ENCODE measurements at places on chromosomes 2 and 18.

- DNase-seq, result no peak
These were observed 533.7 kb upstream of the TNP1 start for GRCh38 chr2:217393585-217394032.

DNA sequence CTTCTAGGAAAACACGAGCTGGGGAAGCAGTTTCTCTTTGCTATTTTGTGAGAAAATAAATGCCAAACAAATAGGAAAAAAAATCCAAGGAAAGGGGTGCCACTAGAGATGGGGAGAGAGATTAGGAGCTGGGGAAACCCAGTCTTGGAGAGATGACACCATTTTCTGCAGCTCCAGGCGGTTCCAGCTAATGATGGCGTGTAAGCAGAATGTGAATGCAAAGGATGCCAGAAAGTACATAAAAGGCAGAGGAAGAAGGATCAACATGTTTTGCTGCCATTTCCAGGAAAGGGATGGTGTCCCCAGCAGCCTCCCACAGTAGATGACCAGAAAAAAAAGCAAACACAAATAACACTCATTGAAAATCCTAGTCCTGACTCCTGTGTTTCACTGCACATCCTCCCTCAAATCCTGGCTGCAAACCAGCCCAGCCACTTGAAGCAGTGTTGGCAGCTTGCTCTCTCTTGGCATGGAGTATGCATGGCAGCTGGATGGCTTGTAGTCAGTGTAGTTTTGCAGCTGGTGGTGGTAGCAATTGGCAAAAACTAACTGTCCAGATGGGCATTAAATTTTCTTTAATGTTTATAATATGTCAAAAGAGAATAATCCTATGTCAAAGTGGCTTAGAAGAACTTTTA, 93.6 kb downstream of the FTCDNL1 start:
- no peak for DNase-seq

DNA sequence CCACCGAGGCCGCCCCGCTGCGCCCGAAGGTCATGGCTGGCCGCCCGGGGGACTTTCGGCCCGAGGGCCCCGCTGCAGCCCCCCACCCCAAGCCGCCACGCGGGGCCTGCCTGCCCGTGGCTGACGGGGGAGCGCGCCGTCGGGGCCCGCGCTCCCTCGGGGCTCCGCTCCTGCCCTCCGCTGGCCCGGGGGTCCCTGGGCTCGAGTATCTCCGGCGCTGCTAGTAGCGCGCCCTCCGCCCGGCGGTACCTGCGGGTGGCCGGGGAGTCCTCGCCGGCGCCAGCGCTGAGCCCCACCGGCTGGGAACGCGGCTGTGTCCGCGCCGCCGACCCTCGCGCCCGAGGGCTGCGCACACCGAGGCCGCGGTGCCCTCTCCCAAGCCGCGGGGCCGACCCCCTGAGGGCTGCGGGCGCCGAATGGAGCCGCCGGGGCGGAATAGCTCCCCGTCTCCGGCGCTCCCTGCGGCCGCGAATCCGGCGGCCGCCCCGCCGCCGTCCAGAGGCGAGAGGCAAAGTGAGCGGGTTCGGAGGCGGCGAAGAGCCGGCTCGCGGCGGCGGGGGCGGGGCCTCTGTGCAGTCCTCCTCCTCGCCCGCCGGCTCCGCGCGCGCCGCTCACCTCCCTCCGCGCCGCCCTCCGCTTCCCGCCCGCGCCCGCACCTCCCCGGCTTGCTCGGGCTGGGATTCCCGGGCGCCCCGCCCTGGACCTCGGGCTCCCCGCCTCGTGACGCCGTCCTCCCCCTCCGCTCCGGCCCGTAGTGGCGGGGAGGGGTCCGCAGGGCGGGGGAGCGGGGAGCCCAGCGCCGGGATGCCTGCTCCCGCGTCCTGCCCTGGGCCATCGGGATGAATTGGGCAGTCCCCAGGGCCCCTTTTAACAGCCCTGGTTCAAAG, at the start of gene KCNG3:
Gene KCNG3, minus strand, starts transcription at position 515 of the 887 bp plus-strand sequence. Its CDS starts 481 bp downstream, at position 34.
- DNase-seq, result peak; percentile 81

GRCh38 chr2:85692039-85692645, 2.0 kb upstream of the GNLY start:
- no peak for DNase-seq

DNA sequence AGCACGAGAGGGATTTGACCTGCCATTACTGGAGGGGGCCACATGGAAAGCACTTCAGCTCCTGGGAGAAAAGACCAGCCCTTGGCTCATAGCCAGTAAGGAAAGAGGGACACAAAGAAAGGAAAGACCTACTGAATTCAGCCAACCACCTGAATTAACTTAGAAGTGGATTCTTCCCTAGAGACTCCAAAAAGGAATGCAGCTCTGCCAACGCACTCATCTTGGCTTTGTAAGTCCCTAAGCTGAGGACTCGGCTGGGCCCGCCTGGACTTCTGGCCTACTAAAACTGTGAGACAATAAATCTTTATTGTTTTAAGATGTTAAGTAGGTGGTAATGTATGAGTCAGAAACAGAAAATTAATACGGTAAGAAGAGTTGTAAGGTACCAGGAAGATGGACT, 11.5 kb downstream of the ATF2 start:
- DNase-seq, result no peak

DNA sequence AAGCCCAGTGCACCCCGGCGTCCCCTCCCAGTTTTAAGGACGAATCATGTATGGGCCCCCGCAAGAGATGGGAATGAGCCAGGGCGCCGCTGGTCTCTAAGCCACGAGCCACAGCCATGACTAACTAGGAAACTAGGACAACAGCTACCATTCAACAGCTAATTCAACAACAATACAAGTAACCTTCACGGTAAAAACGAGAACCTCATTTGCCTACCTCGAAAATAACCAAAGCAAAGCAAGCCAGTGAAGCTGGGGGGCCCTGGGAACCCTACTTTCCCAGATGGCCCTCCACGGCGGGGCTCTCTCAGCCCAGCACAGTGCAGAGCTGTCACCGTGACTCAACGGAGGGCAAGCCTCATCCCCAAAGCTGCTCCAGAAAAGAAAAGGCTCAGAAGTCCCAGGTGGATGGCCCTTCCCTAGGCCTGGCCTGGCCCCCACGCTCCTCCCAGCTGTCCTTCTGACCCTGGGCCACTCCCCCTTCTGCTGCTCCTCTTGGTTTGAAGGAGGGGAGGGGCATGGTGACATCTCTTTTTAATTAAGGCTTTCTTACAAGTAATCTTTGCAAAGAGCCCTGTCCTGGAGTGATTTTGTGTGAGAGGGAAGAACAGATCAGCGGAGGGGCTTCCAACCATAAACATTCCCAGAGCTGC, 126.3 kb downstream of the HDAC4 start:
- no peak for DNase-seq

- no peak for DNase-seq
These were observed 41.0 kb downstream of the DIPK1C start for GRCh38 chr18:74416124-74416523.

GRCh38 chr2:64137567-64137966, 6.7 kb downstream of the PELI1 start:
- DNase-seq, result no peak

DNA sequence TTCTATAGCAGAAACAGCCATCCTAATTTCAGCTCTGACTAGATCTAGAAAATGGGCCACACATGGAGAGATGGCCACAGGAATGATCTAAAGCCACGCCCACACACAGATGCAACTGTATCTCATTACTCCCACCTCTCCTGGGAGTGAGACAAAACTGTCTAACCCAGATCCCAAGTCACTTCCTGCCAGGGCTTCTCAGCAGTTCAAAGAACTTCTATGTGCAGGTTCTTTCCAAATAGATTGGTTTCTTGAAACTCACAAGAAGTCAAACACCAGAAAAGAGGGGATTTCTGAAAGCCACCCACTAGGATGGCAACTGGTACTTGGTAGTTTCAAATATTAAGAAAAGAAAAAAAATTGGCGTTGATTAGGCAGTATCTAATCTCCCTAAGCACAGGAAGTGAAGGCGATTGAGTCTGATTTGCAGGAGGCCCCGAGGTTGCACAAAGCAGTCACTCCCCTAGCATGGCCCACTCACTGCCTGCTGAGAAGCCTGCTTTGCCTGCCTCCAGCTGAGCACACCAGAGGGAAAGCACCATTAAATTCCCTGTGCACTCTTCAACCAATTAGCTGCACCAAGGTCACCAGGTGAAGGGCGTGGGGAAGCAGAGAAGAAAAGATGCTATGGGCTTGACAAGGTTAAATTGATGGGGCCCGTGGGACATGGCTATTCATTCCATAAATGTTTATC, 51.1 kb downstream of the PAPOLG start:
- peak; percentile 66 for DNase-seq

DNA sequence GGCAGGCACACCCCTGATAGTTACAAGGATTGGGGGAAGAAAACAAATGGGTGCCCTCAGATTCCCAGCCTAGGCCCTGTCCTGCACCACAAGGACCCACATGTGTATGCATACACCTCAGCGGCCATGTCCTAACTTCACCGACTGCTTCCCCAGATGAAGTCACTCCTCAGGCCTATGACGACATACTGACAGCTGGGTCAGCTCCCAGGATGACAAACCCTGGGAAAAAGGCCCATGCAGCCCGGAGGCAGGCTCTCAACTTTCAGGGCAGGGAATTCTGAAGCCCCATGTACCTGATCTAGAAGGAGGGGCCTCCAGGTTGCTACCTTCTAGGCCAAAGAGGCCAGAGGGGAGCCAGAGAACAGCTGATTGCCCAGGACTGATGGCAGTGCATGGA, 11.0 kb upstream of the PLEKHM3 start:
- DNase-seq, result no peak

- no peak for DNase-seq
These were observed 39.1 kb downstream of the TRAF3IP1 start for GRCh38 chr2:238359403-238359802.

- DNase-seq, result no peak
These were observed 93.9 kb downstream of the ZNF804A start for GRCh38 chr2:184692141-184692734.

DNA sequence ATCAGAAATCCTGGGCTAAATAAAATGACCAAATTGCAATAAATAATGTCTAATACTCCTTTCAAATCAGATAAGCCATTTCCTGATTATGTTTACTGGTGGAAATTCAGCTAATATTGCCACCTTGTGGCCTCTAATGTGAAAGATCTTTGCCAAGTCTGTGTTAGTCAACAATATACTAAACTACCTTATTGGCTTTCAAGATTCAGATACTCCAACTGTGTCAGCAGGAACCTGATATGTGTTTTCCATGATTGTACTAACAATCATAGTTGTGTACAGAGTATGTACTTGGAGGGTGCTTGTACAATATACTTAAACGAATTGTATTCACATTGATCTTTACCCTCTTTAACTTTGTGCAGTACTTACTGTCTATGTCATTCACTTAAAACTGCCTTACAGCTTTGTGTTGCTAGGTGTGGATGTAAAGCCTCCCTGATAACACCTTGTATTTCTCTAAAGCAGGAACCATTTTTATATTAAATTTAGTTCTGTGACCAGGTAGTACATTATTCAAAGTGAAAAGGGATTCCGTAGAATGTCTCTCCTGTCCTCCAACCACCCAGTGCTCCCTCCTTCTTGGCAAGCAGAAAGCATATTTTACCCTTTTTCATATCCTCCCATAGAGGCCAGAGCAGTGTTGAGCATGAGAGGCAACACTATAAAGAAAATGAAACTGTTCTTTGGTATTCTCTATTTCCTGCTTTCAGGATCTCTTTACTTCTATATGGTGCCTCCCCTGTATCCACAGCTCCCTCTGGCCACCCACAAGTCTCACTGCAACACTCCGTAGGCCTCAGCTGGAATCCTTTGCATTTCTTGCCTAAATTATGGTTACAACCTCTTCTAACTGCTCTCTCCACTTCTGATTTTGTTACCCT, 75.2 kb upstream of the C2orf15 start:
- peak; percentile 41 for DNase-seq

DNA sequence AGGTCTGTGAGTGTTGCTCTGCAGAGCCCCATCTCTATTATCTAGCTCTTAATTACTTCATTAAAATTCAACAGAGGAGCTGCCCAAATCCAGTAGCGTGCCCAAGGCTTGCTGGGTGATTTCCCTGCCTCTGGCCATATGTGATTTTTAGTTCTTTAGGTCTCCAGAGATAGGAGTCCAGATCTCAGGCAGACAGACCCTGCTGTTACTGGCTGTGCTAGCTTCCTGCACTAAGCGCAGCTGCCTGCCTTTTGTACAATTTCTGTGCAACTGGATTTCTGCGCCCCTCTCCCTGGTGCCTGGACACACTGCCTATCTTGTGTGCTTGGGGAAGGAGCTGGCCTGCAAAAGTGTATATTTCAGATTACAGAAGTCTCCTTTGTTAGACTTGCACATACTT, 136.5 kb downstream of the TDRD15 start:
- DNase-seq, result no peak

DNA sequence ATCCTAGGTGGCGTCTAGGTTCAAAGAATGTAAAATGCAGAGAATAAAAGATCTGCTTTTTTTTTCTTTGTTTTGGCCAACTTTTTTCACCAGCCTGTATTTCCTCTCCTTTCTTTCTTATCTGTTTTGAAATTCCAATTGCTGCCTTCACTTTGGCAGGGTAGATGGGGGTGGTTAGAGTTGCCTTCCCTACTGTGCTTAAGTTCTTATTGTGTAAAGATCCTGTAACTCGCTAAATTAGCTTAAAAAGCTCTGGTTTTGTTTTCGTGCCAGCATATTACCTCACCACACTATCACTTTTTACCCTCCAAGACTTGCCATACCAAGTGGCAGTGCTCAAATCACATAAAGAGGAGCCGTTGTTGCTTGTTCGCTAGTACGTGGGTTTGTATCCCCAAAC, 921.7 kb downstream of the DPP10 start:
- DNase-seq, result no peak

GRCh38 chr2:64260817-64261216, 116.6 kb upstream of the PELI1 start:
- peak; percentile 57 for DNase-seq

DNA sequence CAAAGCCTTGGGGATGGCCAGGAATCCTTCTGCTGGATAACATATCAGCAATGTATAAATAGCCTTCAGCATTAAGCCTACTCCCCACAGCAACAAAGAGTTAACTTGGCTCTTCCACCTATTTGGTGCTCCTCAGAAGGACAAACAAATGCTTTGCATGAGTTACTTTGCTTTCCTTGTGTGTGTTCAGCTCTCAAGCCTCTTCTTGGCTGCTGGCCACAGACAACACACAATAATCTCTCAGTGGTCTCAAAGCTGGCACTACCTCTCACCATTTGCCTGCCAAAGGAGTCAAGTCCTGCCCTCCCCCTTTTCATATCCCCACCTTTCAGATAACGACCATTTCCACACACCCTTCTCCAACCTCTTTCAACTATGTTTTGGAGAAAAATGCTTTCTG, 17.5 kb downstream of the FTCDNL1 start:
- DNase-seq, result no peak

DNA sequence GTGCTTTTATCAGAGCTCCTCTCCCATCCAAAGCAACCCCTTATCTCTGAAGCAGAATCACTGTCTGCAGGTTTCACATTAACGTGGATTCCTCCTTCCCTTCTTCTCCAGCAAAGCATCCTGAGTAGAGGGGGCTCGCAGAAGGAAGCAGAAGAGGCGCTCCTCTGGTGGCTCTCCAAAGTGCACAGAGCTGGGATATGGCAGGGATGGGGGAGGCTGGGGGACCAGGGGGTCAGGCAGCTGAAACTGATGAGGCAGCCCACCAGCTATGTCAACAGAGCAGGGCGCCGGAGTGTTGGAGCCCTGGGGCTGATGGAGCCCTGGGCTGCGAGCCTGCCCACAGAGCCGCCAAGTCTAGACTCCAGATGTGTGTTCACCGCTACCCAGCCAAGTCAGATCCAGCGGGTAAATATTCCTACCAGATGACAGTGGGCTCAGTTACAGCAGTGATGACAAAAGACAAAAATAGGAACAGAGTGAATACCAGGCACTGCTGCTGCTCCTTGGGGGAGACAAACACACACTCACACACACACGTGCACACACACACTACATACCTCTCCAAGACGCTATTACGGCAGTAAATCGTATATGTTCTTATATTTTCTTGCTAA, 678.3 kb upstream of the ID2 start:
- DNase-seq, result no peak
